ENCODE measurements at places on chromosomes 7 and 10.

DNA sequence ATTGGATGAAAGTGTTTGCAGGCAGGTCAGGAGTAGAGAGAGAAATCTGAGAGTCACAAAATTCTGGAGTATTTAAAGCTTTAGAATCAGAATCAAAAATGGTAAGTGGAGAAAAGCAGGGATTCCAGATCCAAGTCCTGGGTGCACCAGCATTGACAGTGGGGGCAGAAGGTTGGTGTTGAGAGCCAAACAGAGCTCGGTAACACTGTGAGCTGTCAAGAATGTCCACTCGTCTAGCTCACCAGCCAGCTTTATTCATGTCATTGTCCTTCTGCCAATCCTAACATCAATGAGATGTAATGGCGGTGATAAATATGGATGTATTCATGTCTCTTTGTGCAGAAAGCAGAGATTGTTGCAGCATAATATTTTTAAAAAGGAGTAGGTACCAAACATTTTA lies 128.8 kb downstream of the KLF6 start:
- DNase-seq: no peak

DNA sequence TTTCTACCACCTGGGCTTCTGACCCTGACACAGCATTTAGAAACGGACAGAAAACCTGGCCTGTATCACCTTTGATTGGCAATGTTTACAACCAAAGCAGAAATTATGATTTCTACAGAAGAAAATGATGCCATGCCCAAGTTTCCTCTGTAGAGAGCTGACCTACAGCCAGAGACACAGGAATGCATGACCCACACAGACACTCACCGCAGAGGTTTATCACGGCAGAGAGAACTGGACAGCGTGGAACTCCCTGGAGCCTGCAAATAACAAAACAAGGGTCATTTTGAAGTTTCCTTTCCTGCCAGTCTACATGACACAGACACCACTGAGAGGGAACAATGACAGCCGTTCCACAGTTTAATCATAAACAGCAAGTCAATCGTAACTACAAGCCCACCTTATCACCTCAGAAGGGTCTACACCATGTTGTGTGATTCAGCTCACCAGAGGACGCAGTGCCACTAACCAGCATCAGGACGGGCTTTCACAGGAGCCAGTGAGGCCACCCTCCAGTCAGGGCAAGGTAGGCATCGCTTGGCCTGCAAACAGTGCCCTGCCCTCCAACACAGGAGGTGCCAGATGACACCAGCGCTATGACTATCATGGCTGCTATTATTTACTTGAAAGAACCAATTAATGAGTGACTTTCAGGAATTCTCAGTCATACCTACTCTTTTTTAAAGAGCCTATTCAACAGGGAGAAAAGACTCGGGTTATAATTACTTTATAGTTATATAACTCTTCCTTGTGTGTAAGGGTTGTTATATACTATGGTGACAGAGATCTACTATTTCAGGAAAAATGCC lies 139.9 kb downstream of the TNS3 start:
- DNase-seq: no peak

GRCh38 chr7:22842383-22842941 lies 19.8 kb upstream of the TOMM7 start:
- DNase-seq: no peak

GRCh38 chr7:1236132-1236661 lies 3.5 kb downstream of the UNCX start:
- DNase-seq: no peak

GRCh38 chr10:85851934-85852333 lies 514.7 kb downstream of the GRID1 start:
- DNase-seq: no peak

- no peak for DNase-seq
These were observed 270.9 kb downstream of the CCSER2 start for GRCh38 chr10:84599254-84599653.

GRCh38 chr10:73785721-73786511 lies 510 bp downstream of the ZSWIM8 start:
- peak; percentile 16 for DNase-seq

DNA sequence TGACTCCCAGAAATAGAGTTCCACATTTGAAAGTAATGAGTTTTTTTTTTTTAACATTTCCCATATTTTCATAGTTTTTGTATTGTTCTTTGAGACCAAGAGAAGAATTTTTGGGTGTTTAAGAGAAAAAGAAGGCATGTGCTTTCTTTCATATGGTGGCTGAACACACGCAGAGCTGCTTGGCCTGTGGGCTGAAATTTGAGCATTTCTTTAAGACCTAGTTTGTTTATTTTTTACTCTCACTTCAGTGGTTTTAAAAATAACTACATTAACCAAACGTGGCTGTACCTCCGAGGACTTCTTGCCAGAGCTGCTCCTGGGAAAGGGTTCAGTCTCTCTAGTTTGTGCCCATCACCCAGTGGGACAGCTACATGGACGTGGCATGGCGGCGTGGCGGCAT lies 58.3 kb downstream of the INPP5A start:
- DNase-seq: no peak

DNA sequence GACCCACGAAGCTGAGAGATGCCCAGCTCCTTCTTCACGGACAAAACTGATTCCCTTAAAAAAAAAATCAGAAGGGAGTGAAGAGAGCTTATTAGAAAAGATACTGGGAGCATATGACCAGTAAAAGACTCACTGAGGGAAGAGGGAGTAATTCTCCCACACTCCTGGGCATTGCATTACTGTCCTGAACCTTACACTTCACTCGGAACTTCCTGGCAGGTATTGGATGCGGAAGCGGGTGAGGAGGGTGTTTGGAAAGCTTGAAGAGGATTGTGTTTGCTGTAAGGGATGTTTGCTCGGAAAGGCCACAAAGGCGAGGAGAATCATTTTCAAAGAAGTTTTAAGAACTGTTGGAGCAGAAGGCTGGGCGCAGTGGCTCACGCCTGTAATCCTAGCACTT lies 375 bp downstream of the HKDC1 start:
- no peak for DNase-seq

DNA sequence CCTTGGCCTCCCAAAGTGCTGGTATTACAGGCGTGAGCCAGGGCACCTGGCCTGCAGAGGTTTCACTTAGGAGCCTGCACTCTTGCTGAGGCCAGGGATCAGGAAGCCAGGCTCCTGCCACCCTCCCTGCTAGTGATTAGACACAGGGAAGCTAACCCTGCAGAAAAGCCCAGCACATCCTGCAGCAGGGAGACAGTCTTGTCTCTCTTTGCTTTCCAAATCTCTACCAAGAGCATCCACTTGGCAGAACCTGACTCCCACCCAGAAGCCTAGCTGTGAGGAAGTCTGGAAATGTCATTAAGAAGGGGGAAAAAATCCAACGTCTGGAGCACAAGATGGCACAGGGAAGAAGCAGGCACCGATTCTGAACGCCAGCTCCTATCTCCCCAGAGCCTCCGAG lies 8.0 kb upstream of the FAM171A1 start:
- no peak for DNase-seq

DNA sequence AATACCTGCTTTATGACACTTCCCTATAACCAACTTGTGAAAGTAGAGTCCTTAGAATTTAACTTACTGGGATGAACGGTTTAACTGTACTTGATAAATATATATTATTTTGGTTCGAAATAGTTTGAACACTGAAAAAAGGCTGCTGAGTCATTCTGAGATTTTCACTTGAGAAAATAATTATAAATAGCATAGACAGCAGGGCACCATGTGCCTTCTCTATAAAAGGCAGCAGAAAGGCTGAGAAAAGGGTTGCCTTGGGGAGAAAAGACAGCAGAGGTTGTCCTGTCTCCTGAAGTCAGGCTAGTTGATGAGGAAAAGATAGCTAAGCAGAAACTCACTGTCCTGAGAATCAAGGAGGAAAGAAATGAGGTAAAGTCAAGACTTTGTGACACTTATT lies 92.4 kb downstream of the CTTNBP2 start:
- peak; percentile 3 for DNase-seq

GRCh38 chr7:5441840-5442503 lies 18.3 kb upstream of the TNRC18 start:
- no peak for DNase-seq

GRCh38 chr10:5442065-5442989 lies 30.0 kb downstream of the NET1 start:
- peak; percentile 37 for DNase-seq

DNA sequence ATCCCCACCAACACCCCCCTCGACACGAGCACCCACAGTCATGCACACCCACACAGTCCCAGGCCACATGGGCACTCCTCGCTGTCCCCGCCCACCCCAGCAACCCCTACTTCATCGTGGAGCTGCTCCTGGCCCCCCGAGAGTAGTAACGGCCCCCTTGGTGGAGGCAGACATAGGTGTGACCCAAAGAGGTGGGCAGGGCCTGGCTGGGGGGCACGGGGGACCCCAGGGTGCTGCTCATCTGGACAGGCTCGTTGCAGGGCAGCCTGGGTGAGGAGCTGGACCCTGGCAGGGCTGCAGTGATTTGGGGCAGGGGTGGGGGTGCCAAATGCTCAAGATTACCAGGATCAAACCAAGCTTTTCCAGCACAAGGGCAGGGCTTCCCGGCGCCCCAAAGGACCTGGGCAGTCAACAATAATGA lies 42.4 kb upstream of the ZMIZ1 start:
- no peak for DNase-seq

DNA sequence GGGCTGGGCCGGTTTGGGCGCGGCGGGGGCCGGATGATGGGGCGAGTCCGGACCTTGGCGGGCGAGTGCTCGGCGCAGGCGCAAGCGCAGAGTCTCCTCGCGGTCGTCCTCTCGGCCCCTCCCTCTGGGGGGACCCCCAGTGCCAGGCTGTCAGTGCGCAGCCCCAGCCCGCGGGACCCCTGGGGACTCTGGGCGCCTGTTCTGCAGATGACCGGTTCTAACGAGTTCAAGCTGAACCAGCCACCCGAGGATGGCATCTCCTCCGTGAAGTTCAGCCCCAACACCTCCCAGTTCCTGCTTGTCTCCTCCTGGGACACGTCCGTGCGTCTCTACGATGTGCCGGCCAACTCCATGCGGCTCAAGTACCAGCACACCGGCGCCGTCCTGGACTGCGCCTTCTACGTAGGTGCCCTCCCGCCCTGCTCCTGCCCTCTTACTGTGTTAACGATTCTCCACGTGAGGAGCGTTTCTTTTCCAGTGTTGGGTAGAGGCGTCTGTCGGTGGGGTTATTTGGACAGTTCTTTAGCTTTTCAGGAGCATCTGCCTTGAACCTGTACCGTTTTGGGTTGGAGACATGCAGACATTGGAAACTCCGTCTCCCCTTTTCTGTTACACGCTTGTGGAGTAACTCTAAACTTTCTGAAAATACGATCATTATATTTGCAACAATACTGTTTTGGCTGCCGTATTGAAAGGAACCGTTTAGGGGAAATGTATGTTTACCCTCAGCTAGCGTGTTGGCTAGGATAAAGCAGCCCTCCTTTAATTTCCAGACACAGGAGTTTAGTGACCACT lies 706 bp downstream of the BUB3 start:
- peak; percentile 52 for DNase-seq

DNA sequence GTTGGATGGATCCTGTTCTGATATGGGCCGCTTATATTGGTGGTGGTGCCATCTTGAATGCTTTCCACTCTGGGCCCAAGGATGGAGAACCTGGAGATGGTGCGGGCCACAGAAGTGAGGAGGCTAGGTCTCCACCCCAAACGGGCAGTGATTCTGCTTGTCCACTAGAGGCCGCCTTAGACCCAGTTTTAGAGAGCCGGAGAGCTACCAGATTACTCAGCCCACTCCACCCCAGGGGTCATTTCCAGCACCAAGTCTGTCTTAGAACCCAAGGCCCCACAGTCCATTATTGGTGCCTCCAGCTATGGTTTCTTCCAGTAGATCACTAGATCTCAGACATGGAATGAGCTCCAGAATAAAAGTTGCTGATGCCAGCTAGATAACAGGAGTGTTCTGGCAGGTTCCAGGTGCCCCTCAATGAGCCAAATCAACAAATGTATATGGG lies 11.8 kb upstream of the CAMK2G start:
- peak; percentile 83 for DNase-seq

DNA sequence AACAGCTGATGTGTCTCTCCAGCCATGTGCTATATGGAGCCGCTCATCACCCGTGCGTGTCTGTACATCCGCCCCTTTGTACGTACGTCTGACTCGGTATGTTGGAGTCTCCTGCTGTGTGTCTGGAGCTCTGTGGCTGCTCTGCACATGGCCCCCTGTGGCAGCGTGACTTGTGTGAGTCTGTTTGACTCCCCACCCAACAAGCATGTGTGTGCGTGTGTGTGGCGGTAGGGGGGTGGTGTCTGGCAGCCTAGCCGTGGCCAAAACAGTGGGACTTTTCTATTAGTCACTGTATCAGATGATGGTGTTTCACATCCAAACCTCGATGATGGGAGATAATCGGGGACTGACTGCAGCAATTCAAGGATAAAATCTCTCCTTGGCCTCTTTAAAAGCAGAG lies 94.1 kb downstream of the COL13A1 start:
- peak; percentile 31 for DNase-seq

GRCh38 chr7:158837790-158838637 lies 8.7 kb upstream of the ESYT2 start:
- DNase-seq: no peak

GRCh38 chr10:49099046-49099445 lies 16.3 kb downstream of the VSTM4 start:
- DNase-seq: no peak

DNA sequence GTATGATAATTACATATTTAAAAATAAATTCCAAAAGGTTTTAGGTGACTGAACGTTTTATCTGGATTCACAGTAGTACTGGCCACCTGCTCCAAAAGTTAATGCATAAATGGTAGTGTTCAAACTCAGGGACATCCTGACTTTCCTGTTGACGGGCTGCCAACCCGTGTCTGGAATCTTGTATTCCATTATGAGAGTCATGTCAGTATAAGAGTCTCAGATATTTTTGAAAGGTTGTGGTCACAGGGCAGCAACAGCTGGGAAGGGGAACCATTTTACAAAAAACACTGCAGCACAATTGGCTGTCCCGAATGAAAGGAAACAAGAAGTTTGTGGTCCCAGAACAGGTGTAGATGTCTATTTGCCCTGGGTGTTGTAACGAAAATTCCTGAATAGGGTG lies 2.8 kb downstream of the TDRD1 start:
- no peak for DNase-seq

GRCh38 chr10:687583-688311 lies 1.7 kb downstream of the DIP2C start:
- no peak for DNase-seq

- DNase-seq: no peak
These were observed 199.1 kb downstream of the MAD1L1 start for GRCh38 chr7:2033586-2034135.

- no peak for DNase-seq
These were observed 19.7 kb upstream of the HGF start for GRCh38 chr7:81789406-81790119.

- peak; percentile 90 for DNase-seq
These were observed 418.2 kb upstream of the AKR1E2 start for GRCh38 chr10:4407783-4408182.
